Astrocyte of the spinal cord (primary cell): ENCODE measurements at places on chromosomes 13 and 19.

DNA sequence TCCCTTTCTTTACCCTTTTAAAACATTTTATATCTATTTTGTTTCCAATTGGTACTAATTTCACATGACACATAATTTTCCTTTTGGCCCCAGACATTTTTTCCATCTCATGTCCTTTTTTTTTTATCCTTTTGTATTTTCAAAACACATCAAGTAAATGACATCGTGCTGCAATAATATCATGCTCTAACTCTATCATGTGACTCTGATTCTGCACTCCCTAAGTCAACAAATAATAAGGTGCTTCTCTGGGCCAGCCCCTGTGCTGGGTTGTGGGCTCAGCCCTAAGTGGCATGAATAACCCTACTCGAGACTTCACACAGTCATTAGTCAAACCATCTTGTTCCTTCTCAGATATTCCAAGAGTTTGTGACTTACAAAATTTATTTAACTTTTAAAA lies 21.7 kb downstream of the NALCN start:
- no peak for DNase-seq

- DNase-seq: peak; percentile 37
These were observed at the start of gene PGPEP1 for GRCh38 chr19:18340190-18340989. Gene PGPEP1, plus strand, starts transcription at chr19:18340598. Its CDS starts 84 bp downstream, at chr19:18340682.

DNA sequence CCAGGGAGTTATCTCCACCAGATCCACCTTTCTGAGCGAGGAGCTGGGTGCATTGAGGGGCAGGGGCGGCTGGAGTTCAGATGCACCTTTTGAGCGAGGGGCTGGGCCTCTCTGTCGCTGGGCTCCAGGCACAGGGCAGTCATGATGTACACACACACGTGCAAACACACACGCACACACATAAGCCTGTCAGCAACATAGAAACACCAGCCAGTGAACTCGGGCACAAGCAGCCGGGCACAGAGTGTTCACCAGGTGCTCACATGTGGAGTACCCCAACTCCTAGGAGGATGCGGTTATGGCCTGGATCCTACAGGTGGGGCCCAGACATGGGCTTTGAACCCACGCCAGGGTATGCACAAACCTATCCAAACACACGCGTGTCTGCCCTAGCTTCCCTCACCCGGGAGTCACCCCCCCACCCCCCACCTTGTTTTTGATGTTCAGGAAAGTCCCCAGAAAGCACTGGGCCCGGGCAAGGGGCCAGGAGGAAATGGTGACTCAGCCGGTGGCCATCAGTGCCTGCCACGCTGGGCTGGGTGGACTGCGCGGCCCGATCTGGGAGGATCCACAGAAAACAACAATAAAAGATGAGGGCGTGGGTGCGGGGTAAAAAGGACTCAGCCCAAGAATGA lies 13.3 kb downstream of the ARRDC2 start:
- peak; percentile 92 for DNase-seq

DNA sequence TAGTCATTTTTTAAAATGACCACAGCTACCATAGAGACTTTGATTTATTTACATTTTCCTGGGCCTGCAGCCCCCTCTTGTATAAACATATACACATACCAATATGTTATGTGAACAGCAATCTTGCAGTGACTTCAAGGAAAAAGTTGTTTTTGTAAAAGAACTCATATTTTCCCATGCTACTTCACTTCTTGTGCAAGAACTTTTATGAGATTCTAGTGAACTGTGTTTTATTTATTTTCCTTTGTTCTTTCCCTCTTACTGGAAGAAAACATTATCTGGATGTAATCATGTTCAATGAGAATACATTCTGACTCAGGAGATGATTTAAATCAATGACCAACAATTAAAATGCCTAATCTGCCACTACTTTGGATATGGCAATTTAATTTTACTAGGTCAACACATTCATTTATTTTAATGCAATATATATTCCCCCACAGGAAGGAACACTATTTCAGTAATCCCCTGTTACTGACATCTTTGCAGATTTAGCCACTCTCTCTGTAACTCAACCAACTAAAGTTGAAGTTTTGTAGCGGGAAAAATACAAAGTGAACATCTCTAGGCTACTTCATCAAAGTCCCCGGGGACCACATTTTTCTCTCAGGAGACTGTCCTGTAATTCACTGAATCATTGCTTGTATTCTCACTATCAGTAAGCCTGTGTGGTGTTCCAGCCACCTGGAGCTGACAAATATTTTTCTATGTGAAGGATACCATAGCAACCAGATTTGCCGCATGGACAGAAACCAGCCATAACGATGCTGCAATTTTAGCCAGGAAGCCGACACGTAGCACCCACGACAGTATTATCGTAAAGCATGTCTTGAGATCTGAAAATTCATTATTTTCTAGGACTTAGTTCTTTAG lies 90.5 kb downstream of the STARD13 start:
- DNase-seq: peak; percentile 97

DNA sequence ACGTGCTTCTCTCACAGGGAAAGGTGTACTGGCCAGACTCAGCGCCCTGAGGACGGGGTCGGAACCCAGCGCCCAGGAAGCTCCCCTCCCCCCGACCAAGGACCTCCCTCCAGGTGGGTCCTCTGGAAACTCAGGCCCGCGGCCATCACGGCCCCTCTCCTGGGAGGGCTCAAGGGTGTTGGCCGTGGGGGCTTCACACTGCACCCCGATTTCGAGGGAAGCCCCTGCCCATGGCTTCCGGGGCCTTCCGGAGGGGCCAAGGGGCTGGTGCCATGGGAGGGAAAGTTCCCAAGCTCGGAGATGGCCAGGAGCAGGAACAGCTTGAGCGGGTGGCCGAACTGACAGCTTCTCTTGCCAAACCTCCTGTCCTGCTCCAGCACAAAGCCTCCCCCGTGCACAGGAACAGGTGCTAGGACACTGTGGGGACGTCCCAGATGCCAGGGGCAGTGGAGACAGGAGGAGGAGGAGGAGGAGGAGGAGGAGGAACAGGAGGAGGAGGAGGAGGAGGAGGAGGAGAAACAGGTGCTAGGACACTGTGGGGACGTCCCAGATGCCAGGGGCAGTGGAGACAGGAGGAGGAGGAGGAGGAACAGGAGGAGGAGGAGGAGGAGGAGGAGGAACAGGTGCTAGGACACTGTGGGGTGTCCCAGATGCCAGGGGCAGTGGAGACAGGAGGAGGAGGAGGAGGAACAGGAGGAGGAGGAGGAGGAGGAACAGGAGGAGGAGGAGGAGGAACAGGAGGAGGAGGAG lies 10.0 kb downstream of the SBNO2 start:
- no peak for DNase-seq
